ENCODE measurements at places on chromosomes 5 and 9. TPM values are rescaled to one million over a fixed set of nuclear protein-coding genes. Genes with fewer than 3 reads are reported as not detected.

DNA sequence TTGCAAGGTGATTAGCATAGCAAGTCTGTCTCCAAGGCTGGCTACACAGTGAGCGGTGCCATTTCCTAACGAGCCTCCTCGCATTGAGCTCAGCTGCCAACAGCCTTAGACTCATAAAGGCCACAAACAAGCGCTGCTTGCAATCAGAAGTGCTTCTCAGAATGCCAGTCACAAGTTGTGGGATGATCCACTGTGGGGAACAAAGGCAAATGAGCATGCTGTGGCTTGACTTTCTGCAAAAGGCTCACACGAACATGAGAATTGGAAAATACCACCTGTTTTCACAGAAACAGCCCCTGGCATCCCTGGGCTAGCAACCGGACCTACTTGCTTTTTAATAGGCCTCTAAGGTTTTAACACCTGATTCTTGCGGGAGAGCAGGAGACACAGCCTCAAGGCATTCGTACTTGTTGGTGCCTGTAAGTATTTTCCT, 215.5 kb downstream of the FANCC start:
- H3K4me3 ChIP-seq, result no peak overlapping the region
- H3K4me1 ChIP-seq, result peaks cover 19% of the 10 kb centered on the region
- DNase-seq, result peak; percentile 52
- no peaks in the 10 kb centered on the region for H3K27me3 ChIP-seq
- no peak overlapping the region for H3K27ac ChIP-seq
- H3K36me3 ChIP-seq, result peaks cover 11% of the 10 kb centered on the region

- no peak overlapping the region for H3K27ac ChIP-seq
- DNase-seq, result no peak
- H3K36me3 ChIP-seq, result no peaks in the 10 kb centered on the region
Observed at GRCh38 chr9:113933671-113934070, 57.6 kb downstream of the ZNF618 start.

DNA sequence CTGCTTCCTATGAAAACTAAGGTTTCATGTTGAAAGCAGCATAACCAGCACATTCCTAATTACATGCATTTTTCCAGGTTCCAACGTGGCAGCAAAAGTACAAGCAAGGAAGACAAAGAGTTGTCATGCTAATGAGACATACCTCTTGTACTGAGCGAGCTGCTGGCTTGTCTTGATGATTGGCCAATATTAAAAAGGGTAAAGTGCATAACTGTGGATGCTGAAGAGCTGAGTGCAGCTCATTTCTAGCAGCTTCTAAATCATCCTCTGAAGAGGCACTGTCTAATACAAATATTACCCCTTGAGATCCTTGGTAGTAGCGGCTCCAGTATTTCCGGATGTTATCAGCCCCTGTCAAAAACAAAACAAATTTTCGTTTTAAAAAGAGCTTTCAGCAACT, 197.3 kb downstream of the ARL15 start:
- H3K4me3 ChIP-seq, result no peak overlapping the region
- no peak overlapping the region for H3K27ac ChIP-seq
- H3K36me3 ChIP-seq, result no peaks in the 10 kb centered on the region
- peaks cover 9% of the 10 kb centered on the region for H3K4me1 ChIP-seq

DNA sequence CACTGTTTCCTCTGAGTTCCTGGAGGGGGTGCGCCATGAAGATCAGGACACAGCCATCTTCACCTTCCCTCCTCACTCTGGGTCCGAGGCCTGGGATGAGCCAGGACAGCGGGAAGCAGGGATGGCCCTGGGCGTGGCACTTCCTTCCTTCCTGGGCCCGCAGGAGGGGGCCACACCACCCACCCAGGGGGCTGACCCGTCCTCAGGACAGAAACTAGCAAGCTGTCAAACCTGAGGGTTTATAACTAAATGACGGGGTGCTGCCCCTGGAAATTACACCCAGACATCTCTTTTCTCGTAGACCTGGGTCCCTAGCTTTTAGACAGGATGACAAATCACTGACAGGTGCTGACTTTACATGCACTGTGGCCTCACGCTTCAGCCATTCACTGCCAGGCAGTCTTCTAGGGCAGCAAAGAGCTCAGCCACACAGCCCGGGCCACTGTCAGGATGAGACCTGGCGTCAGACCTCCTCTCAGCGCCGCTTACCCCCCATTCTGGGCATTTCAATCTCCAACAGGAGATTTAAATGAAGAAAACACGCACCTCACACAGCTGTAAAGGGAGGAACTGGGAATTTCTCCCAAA, 8.1 kb downstream of the FCN2 start:
- H3K36me3 ChIP-seq, result no peaks in the 10 kb centered on the region
- H3K27me3 ChIP-seq, result peaks cover 4% of the 10 kb centered on the region
- H3K4me3 ChIP-seq, result no peak overlapping the region
- no peak overlapping the region for H3K27ac ChIP-seq
- DNase-seq, result no peak
- no peaks in the 10 kb centered on the region for H3K4me1 ChIP-seq

- H3K4me3 ChIP-seq, result no peak overlapping the region
- H3K36me3 ChIP-seq, result no peaks in the 10 kb centered on the region
- no peaks in the 10 kb centered on the region for H3K4me1 ChIP-seq
Observed at GRCh38 chr5:58680503-58680902, 97.6 kb downstream of the RAB3C start.

- peaks cover 8% of the 10 kb centered on the region for H3K27me3 ChIP-seq
- H3K4me3 ChIP-seq, result no peak overlapping the region
- no peaks in the 10 kb centered on the region for H3K36me3 ChIP-seq
Observed at GRCh38 chr5:14532180-14532579, 49.4 kb upstream of the OTULINL start.

- H3K27ac ChIP-seq, result no peak overlapping the region
- no peaks in the 10 kb centered on the region for H3K36me3 ChIP-seq
- peak; percentile 80 for DNase-seq
- H3K4me1 ChIP-seq, result peaks cover 11% of the 10 kb centered on the region
- no peaks in the 10 kb centered on the region for H3K27me3 ChIP-seq
Observed at GRCh38 chr5:170863646-170864045, 1.8 kb downstream of the RANBP17 start.

- no peaks in the 10 kb centered on the region for H3K4me1 ChIP-seq
- H3K4me3 ChIP-seq, result no peak overlapping the region
- no peaks in the 10 kb centered on the region for H3K36me3 ChIP-seq
- DNase-seq, result no peak
Observed at GRCh38 chr9:10875752-10876151, 262.9 kb upstream of the PTPRD start.

- no peak for DNase-seq
- no peaks in the 10 kb centered on the region for H3K27me3 ChIP-seq
- H3K36me3 ChIP-seq, result no peaks in the 10 kb centered on the region
- no peaks in the 10 kb centered on the region for H3K4me1 ChIP-seq
Observed at GRCh38 chr5:140169410-140169809, 5.6 kb upstream of the CYSTM1 start.

The F2R gene
- total RNA-seq, result 38.7 TPM

The ENTPD2 gene
- not detected for total RNA-seq

The FOXD4 gene
- 0.29 TPM for total RNA-seq

Measured in osteoblast (primary cell).